Right ventricle myocardium superior (tissue), 1 donor: ENCODE measurements at places on chromosomes 4 and X. TPM values are rescaled to one million over a fixed set of nuclear protein-coding genes. Genes with fewer than 3 reads are reported as not detected.

Gene YY2
- 0.35 TPM for total RNA-seq

Gene PPEF1
- total RNA-seq: 0.30 TPM

Gene S100G
- not detected for total RNA-seq

Gene WDR1
- total RNA-seq: 183 TPM

Gene TLR3
- total RNA-seq: 4.6 TPM

Gene CXCR3
- 0.22 TPM for total RNA-seq

Gene GNL3L
- total RNA-seq: 25.5 TPM

Gene VCX2
- not detected for total RNA-seq

Gene EPHA5
- 0.13 TPM for total RNA-seq

Gene TMPRSS11F
- total RNA-seq: not detected
